SJSA1 (cell line): ENCODE measurements at places on chromosomes 12 and 14.

GRCh38 chr12:40942326-40942725 lies 245.8 kb upstream of the PDZRN4 start:
- DNase-seq, result no peak

- DNase-seq, result no peak
Measured at GRCh38 chr12:78120306-78120705, 289.6 kb downstream of the NAV3 start.

DNA sequence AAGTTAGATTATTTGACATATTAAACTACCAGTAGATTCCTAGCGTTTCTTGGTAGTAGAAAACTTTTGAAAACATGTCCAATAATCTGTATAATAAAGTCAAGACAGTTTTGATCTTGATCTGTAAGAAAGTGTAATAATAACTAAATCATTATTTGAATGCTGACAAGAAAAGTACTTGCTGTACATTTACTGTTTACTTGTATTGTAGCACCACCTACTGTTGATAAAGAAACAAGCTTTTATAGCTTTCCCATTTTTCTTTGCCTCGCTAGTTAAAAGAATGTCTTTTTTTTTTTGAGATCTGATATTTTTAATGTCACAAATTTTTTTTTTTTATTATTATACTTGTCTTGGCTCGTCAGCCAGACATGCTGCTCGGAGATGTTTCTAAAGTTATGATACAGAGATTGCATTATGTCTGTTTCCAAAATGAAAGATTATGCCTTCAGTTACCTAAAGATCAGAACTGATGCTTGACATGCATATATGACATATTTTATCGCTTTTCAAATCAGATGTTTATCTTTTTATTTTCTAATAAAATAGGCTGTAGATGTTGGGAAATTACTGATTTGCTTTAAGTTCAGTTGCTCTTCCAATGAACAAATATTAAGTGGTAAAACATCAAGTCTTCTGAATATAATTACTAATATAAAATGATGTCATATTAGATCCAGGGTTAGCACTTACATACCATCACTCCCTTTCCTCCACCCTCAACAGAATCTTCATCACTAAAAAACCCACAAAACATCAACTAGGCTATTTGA lies 140.5 kb downstream of the AKAP6 start:
- no peak for DNase-seq

DNA sequence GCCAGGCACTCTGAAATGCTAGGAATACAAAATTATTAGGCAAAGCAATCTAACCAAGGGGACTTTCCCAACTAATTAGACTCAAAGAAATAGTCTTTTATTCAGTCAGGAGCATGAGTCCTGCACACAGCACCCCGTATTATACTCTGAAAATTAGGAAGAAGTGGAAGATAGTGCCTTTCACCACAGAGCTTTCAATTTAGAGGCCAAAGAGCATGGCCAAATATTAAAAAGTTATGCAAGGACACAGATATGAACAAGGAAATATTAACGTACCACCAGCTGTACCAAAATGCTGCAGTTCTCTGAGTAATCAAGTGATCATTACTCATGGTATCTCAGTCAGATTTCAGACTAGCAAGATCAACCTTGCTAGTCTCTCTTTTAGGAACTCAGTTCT lies 22.6 kb upstream of the MDM2 start:
- DNase-seq, result peak; percentile 87

DNA sequence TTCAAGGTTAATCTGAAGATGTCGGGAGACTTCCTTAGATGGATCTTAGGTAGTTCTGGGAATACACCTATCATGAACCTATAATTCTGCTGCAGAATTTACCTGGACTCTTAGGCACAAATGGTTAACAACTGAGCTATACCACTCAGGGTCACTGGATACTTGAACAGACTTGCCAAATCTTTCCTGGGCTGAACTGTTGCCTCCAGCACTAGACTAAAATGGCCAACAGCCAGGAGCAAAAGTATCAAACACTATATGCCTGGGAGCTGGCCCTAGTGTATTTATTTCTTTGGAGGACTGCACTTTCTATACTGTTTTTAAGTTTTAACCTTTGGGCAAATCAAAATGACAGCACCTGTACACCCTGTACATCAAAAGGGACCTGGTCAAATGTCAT lies 252.8 kb downstream of the TMEM117 start:
- no peak for DNase-seq
